ENCODE measurements at places on chromosomes 5 and 9.
A peak's percentile ranks its signal among the peaks of the same experiment; 100 is the strongest.

DNA sequence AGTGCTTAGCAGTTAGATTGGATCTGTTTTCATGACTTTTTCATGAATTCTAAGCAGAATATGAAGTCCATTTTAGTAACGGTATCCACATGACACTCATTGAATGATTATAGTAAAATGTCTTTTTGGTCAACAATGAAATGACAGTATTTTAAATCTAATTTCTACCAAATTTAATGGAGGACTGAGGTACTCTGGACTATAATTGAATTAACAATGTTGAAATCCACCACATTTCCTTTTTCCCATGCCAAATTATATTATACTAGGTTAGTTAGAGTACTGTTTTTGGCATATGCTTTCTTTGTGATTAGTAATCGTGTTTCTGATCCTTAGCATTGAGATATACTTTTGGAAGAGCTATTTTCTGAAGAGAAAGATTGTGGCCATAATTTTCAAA is 40.6 kb downstream of the CDC42SE2 start:
- DNase-seq, result no peak

DNA sequence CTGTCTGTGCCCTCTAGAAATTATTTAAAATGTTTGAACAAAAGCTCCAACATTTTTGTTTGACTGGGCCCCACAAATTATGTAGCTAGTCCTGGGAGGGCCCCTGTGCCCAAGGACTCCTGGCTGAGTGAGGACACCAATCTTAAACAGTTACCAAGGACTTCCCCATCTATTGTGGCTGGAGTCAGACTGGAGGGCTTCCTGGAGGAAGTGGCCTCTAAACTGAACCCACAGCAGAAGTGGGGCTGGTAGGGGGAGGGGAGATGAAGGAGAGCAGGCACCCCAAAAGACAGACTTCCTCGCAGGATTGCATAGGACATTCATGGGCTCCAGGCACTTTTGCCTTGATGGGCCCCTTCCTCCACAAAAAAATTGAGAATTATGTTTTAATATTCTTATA is 8.1 kb downstream of the ADAMTS13 start:
- DNase-seq, result no peak

GRCh38 chr9:73095425-73095824 is 56.2 kb upstream of the ANXA1 start:
- DNase-seq, result no peak

DNA sequence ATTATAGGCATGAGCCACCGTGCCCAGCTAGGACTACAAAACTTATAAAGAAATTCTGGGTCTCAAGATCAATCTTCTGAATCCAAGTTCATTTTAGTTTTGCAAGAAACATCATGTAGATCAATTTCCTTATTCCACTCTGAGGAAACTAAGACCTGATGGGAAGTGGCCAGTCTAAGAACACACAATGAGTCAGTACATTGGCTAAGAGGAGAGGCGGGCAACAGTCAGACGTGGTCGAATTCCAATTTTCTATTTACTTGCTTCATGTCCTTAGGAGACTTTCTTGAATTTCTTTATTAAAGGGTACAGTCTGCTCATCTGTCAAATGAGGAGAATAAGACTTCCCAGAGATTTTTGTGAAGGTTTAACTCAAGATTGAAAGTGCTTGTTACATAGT is 432.1 kb upstream of the BRINP1 start:
- peak; percentile 78 for DNase-seq
